ENCODE measurements at places on chromosomes 4 and X. TPM values are rescaled to one million over a fixed set of nuclear protein-coding genes. Genes with fewer than 3 reads are reported as not detected.

DNA sequence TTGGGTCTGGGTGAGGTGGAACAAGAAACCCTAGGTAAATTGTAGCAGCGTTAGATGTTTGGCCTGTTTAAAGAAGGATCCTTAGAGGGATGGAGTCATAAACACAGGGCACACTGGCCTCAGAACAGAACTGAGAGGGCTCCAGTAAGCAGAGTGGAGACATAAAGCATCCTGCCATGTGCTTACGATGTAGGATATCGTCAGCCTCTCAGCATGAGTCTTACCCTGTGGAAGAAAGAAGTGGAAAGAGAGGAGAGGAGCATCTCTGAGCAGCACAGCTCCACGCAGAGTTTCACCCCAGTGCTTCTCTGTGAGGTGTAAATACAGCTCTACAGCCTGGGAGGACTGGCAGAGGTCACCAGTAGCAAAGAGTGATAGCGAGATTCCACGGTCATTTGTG, 27.8 kb upstream of the SORBS2 start:
- no peak overlapping the region for H3K27ac ChIP-seq
- H3K4me1 ChIP-seq = no peaks in the 10 kb centered on the region
- H3K36me3 ChIP-seq = no peaks in the 10 kb centered on the region
- H3K27me3 ChIP-seq = no peaks in the 10 kb centered on the region
- no peak for DNase-seq
- no peak overlapping the region for H3K4me3 ChIP-seq

- H3K27me3 ChIP-seq = no peaks in the 10 kb centered on the region
- no peak for DNase-seq
- no peak overlapping the region for H3K4me3 ChIP-seq
Observed at GRCh38 chrX:136679531-136679930, 31.6 kb downstream of the CD40LG start.

The ESX1 gene
- total RNA-seq = not detected

The SPOCK3 gene
- not detected for total RNA-seq

DNA sequence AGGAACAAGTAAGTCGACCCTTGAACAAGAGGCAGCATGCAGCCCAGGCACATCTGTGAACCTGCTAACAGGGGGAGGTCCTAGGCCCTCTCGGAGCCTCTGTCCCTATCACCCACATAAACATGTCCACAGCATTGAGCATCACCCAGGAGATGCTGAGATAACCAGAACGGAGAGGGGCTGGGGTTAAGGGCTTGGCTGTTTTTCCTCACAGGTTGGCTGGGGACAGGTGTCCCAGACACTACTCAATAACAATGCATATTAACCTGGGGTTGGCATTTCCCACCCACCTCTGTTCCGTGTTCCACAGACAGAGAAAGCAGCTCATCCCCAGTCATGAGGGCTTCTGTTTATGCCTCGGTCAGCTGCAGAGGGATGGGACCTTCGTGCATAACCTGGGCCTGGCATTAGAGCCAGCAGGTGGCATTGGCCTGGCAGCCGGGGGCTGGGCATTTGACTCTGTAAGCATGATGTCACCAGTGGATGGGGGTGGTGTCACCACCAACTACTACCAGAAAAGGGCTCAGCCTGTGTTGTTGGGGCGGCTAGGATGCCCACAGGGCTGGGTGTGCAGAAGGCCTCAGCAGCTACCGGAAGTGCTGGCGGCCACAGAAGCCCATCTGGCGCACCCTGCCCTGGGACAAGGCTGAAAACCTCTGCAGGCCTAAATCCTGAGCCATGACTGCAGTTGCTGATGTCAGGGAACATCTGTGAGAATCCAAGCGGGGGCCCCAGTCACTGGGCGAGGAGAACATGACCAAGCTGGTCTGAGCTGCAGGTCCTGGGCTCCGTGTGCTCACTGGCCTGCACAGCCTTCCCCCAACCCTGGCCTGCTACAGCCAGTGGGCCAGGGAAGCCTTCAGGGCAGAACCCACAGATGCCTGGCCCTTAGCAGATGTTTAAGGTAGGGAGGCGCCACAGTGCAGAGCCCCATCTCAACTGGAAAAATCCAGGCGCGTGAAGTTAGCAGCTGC, 351.4 kb downstream of the NR3C2 start:
- no peak overlapping the region for H3K4me3 ChIP-seq
- H3K27me3 ChIP-seq = no peaks in the 10 kb centered on the region
- no peak for DNase-seq
- H3K27ac ChIP-seq = no peak overlapping the region
- H3K4me1 ChIP-seq = peaks cover 7% of the 10 kb centered on the region

The SMC1A gene
- total RNA-seq = 148 TPM

The DAPP1 gene
- total RNA-seq = 23.6 TPM

The S100P gene
- total RNA-seq = 19.3 TPM

- DNase-seq = no peak
- H3K36me3 ChIP-seq = no peaks in the 10 kb centered on the region
- no peak overlapping the region for H3K27ac ChIP-seq
- H3K27me3 ChIP-seq = no peaks in the 10 kb centered on the region
- H3K4me3 ChIP-seq = no peak overlapping the region
Observed at GRCh38 chr4:138659037-138659811, 356.4 kb upstream of the NOCT start.

DNA sequence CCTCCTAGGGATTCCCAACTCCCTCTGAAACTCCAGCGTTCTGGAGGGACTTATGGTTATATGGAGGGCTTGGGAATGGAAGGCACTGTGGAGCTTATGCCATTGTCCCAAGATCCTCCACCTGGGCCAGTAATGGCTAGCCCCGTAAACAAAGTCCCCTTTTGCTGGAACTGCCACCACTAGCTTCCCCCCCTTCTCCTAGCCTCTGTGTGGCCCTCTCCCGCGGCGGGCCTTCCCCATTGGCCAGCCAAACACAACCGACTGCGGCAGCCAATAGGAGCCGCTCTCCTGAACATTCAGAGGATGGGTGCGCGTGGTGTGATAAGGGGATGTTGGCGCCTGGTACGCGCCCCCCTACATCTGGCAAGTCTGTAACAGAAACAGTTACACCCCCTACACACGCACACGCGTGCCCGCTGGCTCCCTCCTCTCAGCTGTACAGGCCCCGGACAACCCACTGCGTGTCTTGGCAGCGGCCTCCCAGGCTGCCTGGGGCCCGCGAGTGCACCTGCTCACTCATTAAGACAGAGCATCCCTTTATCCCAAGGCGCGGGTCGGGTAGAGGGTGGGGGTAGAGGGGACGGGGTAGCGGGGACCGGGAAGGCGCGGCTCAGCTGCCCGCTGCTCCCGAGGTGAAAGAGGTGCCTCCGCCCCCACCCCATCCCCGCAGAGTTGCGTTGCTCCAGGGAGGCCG, 863 bp upstream of the RAB33A start:
- H3K36me3 ChIP-seq = peaks cover 2% of the 10 kb centered on the region
- H3K4me3 ChIP-seq = peak overlapping the region; percentile 89
- peak; percentile 83 for DNase-seq
- peaks cover 27% of the 10 kb centered on the region for H3K4me1 ChIP-seq

- H3K4me1 ChIP-seq = peaks cover 3% of the 10 kb centered on the region
- no peak overlapping the region for H3K4me3 ChIP-seq
- DNase-seq = peak; percentile 16
- peaks cover 5% of the 10 kb centered on the region for H3K27me3 ChIP-seq
- H3K27ac ChIP-seq = no peak overlapping the region
Observed at GRCh38 chr4:74374561-74375327, 9.8 kb downstream of the EREG start.

All from activated CD4-positive, alpha-beta memory T cell treated with anti-CD3 and anti-CD28 coated beads for 36 hours (primary cell).